CD4-positive, alpha-beta T cell treated with Interleukin-4 for 1 hour (primary cell): ENCODE measurements at places on chromosomes 4 and X.
A peak's percentile ranks its signal among the peaks of the same experiment; 100 is the strongest.

DNA sequence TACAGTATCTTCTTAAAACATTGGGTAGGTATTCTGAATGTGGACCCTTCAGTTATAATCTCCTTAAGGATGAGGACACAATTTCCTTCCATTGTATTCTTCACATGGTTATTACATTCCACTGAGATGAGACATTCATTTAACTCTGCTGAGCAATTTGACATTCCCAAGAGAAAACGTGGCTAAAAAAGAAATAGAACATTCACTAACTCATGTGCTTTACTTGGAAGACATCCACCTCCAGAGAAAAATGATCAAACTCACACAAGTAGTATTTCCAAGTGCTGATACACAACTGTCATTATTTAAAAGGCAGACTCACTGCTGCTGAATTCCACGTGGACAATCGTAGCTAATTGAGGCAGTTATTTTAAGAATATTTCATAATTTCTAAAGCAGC, 227.9 kb upstream of the ANKRD50 start:
- no peak for DNase-seq

DNA sequence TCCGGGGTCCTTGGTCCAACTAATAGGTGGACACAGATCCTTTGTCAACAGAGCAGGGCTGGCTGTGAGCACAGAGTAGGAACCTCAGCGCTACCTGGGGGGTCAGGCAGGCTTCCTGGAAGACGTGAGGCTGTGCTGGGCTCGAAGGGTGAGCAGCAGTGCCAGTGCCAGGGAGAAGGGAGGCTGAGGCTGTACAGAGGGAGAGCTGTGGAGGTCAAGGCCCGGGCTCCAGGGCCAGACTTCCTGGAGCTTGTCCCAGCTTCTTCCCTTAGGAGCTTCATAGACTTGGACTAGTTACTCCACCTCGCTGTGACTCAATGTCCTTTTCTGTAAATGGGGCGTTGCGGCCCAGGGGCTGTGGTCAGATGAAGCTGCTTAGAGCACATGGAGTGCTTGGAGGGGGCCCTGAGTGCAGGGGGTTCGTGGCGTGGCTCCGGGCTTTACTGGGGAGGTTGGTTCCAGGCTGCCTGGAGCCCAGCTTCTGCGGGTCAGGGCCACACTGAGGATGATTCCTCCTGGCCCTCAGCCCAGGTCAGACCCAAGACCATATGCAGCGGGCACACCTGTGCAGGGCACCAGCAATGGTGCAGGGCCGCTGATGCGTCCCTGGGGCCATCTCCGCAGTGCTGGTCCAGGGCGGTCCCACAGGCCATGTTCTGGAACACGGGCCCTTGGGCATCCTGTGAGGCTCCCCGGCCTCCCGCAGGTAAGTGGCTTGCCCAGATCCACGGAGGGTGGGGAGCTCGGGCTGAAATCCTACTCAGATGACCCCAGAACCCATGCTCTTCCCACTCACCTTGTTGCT, 98.1 kb downstream of the DCTD start:
- no peak for DNase-seq

DNA sequence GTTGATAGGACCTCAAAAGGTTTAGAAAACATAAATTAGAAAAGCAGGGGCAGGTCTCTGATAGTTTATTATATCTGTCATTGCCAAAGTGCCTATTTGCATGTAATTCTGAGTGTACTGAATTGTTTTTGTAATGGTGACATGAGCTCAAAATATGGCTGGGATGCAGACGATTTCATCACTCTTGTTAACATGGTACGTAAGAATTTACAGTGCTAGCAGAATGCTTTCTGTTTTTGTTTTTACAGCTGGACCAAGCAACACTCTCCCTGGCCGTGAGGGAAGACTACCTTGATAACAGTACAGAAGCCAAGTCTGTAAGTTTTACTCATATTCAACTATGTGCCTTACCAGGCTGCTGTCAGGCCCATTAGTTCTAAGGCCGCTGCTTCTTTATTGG, 58.1 kb downstream of the PHEX start:
- no peak for DNase-seq

- peak; percentile 17 for DNase-seq
Observed at GRCh38 chrX:109839694-109840567, 106.9 kb upstream of the ACSL4 start.

GRCh38 chrX:40734971-40735324, 394 bp downstream of the MED14 start:
- peak; percentile 46 for DNase-seq

- no peak for DNase-seq
Observed at GRCh38 chrX:51798701-51799100, 55.5 kb downstream of the GSPT2 start.

GRCh38 chr4:38017609-38018008, 57.4 kb downstream of the PTTG2 start:
- DNase-seq = no peak

DNA sequence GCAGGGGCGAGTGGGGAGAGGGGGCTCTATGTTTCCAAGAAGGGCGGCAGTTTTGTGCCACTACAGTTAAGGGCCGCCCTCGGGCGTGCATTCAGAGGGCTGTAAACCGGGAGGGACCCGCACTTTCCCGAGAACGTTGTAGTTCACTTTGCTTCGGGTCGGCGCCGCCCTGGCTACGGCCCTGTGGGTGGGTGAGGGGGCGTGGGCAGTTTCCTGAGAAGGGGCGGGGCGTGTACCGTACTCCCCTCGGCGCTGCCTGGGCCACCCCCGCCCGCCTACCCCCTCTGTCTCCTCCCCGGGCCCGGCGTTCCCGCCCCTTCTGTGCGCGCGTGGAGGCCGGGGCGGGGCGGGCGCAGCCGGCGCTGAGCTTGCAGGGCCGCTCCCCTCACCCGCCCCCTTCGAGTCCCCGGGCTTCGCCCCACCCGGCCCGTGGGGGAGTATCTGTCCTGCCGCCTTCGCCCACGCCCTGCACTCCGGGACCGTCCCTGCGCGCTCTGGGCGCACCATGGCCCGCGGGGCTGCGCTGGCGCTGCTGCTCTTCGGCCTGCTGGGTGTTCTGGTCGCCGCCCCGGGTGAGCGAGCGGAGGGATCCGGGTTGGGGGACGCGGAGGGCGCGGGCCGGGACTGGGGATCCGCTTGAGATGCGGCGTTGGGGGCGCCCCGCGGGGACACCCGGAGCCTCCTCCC, at the start of gene CD99:
Gene CD99 (plus strand): TSS at position 440 of the 687 bp plus-strand sequence. CDS start 66 bp downstream, at position 506.
- DNase-seq = peak; percentile 93

DNA sequence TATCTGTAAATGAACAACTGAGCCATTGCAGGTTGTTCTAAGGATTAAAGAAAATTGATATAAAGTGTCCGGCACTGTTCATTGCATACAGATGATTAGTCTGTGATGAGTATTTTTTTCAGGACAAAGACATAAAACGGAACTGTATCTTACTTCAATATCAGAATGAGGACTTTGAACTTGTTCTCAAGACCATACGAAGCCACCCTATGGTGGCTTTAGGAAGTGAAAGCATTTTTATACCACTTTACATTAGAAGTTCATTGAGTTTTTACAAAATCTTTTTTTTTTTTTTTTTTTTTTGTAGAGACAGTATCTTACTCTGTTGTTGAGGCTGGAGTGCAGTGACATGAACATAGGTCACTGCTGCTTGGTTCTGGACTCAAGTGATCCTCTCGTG, 45.2 kb upstream of the TRIM2 start:
- DNase-seq = no peak

GRCh38 chrX:148049441-148049840, 68.3 kb downstream of the FMR1NB start:
- peak; percentile 31 for DNase-seq

GRCh38 chrX:139112432-139112831, 400.9 kb upstream of the FGF13 start:
- DNase-seq = no peak

DNA sequence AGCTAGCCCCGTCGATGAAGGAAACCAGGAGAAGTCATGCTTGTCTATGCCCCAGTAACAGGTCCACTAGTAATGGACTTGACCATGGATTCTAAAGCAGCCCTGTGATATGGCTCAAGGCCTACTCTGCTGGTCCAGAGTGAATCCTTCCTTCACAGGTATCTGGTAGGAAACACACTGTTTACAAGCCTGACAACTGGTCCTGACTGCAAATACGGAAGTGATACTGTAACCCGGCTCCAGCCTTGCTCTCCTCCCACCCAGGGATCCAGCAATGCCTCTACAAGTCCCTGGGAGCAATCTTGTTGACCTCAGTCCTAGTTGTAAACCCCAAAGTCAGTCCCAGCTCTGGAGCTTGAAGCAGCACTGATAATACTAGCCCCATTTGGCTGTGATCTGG, 239.2 kb upstream of the GRID2 start:
- no peak for DNase-seq

DNA sequence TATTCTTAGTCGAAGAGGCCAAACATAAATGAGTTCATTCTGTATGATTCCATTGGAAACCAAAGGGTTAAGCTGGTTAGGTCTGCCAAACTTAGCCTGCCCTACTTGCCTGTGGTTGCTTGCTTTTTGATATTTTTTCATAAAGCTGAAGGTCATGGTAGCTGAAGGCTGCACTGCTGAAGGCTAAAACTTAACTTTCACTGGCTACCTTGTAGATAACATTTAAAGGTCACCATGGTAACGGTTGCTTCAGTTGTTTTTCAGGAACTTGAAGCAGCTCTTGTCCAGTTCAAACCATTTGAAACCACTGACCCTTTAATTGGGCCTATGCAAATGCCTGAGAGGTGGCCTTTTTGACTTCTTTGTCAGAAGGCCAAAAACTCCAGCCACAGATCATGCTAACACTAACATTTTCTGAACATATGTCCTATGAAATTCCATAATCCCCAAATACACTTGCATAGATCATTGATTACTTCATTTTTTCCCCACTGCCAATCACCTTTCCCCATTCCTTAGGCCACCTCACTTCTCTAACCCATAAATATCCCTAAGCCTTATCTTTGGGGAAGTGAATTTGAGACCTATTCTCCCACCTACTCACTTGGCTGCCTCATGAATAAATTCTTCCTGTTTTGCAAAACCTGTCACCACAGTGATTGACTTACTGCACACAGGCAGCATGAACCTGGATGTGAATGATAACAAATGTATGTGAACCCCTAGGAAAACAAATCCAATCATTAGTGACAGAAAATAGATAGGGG, 10.7 kb upstream of the SMIM10L2A start:
- no peak for DNase-seq
